ENCODE measurements at places on chromosomes 13 and 19.

- no peak for DNase-seq
Measured at GRCh38 chr19:10815007-10815536, 20.9 kb downstream of the TMED1 start.

- no peak for DNase-seq
Measured at GRCh38 chr13:42653679-42654078, 79.7 kb downstream of the TNFSF11 start.

DNA sequence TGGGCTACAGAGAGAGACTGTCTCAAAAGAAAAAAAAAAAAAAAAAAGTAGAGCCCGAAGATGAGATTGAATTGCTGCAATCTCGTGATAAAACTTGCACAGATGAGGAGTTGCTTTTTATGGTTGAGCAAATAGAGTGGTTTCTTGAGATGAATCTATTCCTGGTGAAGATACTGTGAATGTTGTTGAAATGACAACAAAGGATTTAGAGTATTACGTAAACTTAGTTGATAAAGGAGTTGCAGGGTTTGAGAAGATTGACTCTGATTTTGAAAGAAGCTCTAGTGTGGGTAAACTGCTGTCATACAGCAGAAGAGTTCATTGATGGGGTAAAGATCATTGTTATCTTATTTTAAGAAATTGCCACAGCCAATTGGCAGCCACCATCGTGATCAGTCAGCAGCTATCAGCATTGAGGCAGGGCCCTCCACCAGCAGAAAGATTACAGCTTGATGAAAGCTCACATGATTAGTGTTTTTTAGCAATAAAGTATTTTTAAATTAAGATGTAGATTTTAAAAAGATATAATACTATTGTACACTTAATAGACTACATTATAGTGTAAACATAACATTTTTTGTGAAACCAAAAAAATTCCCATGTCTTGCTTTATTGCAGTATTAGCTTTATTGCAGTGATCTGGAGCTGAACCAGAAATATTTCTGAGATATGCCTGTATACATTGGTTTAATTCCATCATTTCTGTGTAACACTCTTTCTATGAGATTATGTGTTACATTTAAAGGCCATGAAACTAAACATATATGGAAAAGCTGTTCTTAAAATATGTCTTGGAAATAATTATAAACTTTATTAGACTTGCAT lies 43.1 kb downstream of the ZMYM2 start:
- DNase-seq = no peak

- no peak for DNase-seq
Measured at GRCh38 chr13:54175466-54175865, 1146.9 kb downstream of the OLFM4 start.

DNA sequence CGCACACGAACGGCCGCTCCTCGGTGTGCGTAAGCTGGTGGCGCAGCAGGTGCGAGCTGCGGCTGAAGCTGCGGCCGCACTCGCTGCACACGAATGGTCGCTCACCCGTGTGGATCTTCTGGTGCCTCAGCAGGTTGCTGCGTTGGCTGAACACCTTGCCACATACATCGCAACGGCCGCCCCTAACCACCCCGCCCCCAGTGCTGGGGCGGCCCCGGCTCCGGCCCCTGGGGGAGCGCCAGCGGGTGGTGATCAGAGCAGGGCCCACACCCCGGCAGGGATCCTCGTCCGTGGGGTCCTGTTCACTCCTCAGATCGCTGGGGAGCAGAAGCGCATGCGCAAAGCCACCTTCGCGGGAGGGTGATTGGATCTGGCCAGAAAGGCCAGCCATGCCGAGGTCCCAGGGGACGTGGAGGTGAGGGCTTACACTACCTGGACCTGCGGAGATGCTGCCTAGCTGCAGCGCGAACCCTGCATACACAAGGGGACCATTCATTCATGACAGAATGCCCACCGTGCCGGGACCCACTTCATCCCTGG lies 4.7 kb upstream of the UBE2M start:
- DNase-seq = no peak

DNA sequence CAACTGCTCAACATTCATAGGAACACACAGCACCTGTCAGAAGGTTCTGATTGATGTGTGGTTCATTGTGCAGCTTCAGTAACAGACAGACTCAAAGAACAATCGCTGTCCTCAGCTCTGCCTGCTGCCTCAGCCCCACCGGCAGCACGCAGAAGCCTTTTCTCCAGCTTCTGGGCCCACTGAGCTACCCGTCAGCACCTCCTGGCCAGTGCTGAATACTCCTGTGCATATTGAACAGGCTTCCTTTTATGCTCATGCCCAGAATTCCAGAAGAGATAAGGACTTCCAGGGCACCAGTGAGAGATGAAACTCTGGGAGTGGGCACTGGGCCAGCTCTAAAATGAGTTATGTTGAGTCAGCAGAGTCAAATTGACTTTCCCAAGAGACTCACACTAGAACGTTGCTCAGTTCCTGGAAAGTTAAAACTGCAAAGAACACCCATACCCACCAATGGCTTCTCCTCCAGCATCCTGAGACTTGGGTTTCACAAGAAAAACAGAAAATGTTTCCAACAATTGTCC lies 119.3 kb downstream of the COL4A1 start:
- DNase-seq = peak; percentile 68

- no peak for DNase-seq
Measured at GRCh38 chr19:757811-758668, 7.1 kb downstream of the MISP start.

- DNase-seq = no peak
Measured at GRCh38 chr19:51663650-51664049, 17.0 kb upstream of the SIGLEC14 start.

DNA sequence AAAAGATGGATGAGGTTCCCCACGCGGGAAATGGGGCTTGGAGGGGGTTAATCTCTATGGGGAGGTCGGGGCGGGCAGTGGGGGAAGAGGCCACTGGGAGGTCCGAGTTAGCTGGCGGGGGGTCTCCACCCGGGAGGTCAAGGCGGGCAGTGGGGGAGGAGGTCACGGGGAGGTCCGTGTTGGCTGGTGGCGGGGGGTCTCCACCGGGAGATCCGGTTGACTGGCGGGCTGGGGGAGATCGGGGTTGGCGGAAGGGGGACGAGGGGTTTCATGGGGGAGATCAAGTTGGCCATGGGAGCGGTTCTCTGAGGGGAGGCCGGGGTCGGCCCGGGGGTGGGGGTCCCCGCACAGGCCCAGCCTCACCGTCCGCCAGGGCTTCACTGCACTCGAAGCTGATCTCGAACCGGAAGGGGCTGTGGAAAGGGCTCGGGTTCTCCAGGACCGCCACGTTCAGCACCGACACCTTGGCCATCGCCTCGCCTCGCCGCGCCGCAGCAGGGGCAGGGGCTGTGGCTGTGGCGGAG lies 342 bp downstream of the ASF1B start:
- DNase-seq = no peak

GRCh38 chr13:39616087-39616694 lies 13.2 kb upstream of the LHFPL6 start:
- DNase-seq = no peak

- no peak for DNase-seq
Measured at GRCh38 chr13:71879129-71879535, 12.1 kb upstream of the DACH1 start.

- DNase-seq = no peak
Measured at GRCh38 chr13:36769126-36769525, 49.9 kb upstream of the RFXAP start.

DNA sequence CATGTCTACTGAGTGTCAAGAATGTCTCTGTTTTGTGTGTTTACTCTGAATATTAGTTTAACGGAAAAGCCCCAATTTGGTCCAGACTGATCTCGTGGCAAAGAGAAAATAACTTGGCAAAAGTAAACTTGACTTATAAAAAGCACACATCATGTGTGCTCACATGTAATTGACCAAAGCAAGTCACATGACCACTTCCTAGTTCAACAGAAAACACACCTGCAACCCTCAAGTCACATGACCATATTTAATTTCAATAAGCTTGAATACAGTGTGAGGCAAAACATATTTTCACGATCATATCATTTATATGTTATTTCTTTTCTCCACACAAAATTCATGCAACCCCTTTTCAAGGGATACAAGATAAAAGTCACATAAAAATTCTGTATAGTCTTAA lies 662.4 kb downstream of the SLITRK1 start:
- no peak for DNase-seq

Data from brain pericyte (primary cell).